Fibroblast of pulmonary artery (primary cell): ENCODE measurements at places on chromosomes 6 and 20.
A peak's percentile ranks its signal among the peaks of the same experiment; 100 is the strongest.

GRCh38 chr6:134028438-134028837 lies 24.0 kb downstream of the SLC2A12 start:
- no peak for DNase-seq

DNA sequence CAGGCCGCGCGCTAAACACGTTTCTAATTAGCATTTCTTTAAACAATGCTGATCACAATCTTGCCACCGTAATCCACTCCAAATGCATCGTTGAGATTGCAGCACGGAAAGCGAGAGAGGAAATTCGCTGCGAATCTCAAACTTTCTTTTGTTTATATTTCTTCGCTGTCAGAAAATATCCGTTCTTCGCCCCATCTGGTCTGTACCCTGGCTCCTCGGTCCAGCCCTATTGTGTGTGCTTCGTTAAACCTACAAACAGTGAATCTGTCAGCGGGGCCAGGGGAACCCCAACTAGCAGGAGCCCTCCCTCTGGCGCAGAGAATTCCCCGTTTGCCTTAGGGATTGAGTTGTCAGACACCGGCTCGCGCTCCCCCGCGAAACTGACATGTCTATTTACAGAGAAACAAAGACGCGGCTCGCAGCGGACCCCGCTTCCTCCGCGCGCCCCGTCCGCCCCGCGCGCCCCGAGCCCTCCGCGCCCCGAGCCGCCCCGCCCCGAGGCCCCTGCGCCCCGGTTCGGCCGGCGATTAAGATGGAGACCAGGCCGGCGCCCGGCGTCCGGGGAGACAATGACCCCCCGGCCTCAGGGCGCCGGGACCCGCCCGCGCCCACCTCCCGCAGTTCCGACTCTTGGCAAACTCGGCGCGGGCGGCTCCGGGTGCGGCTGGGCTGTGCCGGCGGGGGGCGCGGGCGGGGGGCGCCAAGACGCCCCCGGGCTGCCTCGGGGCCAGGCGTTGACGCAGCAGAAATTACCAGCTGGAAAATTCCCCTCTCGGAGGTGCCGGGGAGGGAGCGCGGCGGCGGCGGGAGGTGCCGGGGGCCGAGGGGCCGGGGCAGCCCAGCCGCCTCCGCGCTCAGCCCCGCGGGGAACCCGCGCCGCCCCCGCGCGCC lies 874 bp downstream of the ZBTB46 start:
- no peak for DNase-seq

DNA sequence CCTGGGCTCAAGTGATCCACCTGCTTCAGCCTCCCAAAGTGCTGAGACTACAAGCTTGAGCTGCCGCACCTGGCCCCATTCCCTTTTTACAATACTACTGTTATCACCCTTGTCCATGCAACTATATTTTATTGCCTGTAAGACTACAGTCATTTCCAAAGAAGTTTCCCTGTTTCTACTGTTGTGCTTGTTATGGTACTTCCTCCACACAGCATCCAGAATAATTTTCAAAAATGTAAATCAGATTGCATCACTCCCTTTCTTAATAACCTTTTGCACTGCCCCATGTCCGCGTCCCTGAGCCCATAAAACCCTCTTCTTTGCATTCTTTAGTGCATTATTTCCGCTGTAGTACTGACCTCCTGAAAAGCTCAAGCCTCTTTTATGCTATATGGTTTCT lies 128.9 kb upstream of the AKIRIN2 start:
- no peak for DNase-seq

- no peak for DNase-seq
These were observed 662.6 kb downstream of the BCKDHB start for GRCh38 chr6:80769106-80769505.

- DNase-seq, result peak; percentile 95
These were observed 271.4 kb downstream of the ALDH8A1 start for GRCh38 chr6:134678436-134678889.

- DNase-seq, result peak; percentile 81
These were observed 132.7 kb upstream of the TCF21 start for GRCh38 chr6:133756078-133756695.

- DNase-seq, result no peak
These were observed 11.6 kb downstream of the HSPA12B start for GRCh38 chr20:3744037-3744436.

GRCh38 chr6:74749211-74750147 lies 456.4 kb downstream of the COL12A1 start:
- DNase-seq, result peak; percentile 69
